ENCODE measurements at places on chromosomes 5 and 9.

GRCh38 chr5:123147741-123148140 lies 58.7 kb downstream of the PRDM6 start:
- DNase-seq: no peak

GRCh38 chr5:119292701-119293515 lies 62.9 kb upstream of the TNFAIP8 start:
- no peak for DNase-seq

- no peak for DNase-seq
Measured at GRCh38 chr9:2570615-2571479, 50.7 kb upstream of the VLDLR start.

DNA sequence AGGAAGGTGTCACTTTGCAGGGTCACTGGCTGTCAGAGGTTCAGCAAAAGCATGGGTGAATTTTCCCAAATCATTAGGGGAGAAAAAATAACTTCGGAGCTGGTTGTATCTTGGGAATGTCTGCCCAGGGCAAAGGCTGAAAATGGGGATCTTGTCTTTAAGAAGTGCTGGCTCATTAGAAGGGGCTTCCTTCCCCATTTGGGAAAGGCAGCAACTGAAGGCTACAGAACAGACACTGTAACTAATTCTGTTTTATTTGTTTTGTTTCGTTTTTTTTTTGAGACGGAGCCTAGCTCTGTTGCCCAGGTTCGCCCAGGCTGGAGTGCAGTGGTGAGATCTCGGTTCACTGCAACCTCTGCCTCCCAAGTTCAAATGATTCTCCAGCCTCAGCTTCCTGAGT lies 70.3 kb upstream of the PCA3 start:
- DNase-seq: no peak

- DNase-seq: no peak
Measured at GRCh38 chr5:28710360-28710759, 1672.0 kb upstream of the CDH9 start.

DNA sequence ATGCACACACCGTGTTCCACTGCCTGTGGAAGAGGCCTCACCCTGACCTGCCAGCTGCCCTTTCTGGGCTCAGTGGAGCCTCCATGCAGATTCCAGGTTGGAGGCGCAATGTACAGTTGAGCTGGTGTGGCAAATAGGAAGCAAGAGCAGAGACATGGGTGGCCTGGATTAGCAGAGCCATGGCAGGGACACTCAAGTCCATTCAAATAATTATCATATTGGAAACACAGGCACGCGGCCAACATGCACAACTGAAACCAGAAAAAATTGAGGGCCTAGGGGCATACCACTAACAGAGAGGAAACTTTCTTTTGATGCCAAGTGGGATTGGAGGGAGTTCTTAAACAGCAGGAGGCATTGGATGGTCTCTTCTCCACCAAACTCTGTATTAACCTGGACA lies 35.8 kb downstream of the OTULINL start:
- DNase-seq: no peak

DNA sequence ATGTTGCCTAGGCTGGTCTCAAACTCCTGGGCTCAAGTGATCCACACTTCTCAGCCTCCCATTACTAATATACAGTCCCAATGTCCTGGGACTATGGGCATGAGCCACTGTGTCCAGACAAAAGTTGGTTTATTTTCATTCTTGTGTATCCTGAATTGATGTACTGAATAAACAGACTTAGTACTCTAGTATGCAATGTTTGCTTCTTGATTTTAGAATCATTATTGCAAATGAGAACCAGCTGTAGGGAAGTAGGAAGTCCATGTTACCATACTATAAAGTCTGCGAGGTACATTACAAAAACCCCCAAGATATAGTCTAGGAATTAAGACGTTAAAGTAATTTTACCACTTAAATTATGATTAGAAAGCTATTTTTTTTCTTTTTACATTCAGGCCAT lies 334.6 kb upstream of the KLF9 start:
- DNase-seq: no peak

DNA sequence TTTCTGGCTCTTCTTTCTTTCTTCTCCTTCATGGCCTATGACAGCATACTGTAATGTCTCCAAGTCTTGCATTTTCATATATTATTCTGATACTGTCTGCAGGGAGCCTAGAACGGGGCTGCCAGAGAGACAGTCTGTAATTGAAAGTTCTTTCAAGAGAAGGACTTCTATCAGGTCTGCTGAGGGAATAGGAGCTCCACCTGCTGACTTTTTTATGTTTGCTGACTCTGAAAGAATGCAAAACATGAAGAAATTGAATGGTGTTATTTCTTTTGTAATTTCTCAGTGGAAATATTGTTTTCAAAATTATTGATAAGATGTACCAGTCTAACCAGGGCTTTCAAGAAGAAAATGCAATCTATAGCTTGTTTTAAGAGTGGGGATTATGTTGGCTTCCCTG lies 121.9 kb upstream of the RFX3 start:
- DNase-seq: no peak

DNA sequence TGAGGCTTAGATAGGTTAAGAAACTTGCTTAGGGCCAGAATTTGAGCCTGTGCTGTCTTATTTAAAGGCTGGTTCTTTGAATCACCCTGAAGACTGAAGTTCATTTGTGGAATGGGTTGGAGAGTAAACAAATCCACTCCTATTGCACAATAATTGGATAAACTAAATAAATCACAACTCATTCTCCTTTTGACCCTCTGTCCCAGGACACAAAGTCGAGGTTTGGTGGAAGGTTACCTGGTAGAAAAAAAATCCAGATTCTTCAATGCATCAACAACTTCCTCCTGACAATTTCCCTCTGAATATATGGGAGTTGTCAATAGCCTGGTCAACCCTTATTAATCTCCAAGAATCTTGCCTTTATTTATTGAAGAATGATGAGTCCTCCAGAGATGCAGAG lies 28.9 kb downstream of the TBC1D2 start:
- no peak for DNase-seq

DNA sequence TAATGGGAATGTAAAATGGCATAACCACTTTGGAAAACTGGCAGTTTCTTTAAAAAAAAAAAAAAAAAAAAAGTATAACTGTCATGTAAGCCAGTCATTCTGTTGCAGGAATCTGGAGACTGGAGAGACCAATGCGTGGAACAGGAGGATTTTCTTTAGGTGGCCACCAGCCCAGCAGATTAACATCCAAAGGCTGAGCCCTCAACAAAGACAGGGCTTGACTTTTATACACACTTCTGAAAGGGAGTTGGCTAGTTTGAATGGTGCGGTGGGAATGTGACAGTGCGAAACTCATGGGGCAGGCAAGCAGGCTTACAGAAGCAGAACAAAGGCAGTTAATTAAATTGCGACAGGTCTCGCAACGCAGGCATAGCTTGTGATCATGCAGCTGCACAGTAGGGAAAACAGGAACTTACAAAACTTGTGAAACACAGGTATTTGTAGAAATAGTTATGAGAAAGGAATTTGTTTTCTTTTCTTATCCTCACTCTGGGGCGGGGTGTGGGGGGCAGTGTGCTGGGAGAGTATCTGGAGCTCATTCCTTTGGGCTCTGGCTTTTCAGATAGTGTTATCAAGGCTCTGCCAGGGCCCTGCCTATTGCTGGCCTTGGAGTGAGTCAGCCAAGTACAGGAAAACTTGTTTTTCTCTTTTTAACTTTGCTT lies 12.0 kb downstream of the UIMC1 start:
- DNase-seq: no peak

DNA sequence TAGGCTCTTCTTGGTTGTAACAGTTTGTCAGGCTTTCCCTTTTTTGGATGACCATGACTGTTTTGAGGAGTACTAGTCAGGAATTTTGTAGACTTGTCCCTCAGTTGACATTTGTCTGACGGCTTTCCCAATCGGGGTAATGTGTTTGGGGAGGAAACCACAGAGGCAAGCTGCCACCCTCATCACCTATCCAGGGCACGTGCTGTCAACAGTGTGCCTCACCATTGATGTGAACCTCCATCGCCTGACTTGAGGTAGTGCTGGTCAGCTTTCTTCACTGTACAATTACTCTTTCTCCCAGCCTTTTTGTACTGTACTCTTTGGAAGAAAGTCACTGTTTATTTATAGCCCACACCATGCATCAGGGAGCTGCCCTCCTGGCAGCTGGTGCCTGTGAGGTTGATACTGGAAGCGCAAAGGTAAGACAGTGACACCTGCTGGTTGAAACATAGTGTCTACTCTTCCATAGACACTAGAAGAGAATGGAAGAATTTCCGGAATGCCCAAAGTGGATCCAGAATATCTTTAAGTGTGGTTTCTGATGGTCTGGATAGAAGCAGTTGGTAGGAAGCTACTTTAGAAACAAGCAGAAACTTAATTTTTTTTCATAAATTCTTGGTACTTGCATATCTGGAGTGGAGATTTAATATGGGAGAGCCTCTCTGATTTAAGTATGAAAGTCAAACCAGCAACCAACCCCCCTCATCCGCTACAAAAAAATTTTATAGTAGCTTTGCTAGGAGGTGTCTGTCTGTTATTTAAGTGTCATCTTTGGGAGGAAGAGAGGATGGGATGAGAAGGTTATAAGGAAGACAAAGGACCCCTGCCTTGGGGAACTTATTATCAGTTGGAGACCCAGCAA lies 69.3 kb downstream of the SNX30 start:
- DNase-seq: no peak

DNA sequence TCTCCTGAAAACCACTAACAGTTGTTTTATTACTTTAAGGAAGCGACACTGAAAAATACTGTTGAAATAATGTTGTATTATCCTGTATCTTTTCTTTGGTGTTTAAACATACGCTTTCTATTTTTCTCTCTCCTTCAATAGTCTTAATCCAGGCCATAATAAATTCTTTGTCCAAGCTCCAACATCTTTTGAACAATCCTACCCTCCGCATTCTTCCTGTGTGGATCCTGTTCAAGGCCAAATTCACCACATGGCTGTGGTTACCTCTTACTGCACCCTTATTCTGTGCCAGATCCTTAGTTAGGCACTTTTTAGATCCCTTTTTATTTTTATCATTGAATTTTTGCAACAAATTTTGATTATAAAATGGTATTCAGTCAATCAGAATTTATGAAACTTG lies 1691.5 kb downstream of the MAT2B start:
- no peak for DNase-seq

- no peak for DNase-seq
Measured at GRCh38 chr9:68852941-68853340, 147.9 kb downstream of the PIP5K1B start.

DNA sequence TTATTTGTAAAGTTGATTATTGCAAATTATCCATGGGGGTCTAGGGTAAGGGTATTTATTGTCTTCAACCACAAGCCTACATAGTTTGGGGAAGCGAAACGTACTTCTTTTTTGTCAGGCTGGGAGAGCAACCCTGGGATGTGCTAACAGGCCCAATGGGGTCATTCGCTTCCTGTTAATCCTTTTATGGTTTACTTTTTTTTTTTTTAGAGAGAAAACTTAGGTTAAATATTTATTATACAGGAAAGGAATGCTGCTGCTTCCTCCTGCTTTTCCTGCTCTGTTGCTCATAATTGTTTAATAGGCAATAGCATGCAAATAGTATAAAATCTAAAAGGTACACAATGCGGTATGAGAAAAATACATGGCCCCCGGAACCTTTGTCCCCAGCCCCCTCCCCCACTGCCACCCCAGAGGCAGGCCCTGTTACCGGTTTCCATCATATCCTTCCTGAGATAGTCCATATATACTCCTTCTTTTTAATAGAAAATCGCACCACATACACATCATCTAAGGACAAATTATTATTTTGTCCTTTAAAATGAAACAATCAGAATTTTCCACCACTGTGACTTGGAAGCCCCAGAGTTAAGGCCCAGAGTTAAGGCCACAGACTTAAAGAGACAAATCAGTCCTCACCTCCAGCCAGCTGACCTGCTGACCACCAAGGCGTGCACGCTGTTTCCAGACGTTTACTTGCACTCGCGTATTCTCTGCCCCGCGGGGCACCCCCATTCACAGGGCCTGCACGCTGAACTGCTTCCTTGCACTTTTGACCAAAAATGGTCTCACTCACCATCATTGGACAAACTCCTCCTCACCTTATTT lies 83.9 kb downstream of the NDFIP1 start:
- DNase-seq: no peak

DNA sequence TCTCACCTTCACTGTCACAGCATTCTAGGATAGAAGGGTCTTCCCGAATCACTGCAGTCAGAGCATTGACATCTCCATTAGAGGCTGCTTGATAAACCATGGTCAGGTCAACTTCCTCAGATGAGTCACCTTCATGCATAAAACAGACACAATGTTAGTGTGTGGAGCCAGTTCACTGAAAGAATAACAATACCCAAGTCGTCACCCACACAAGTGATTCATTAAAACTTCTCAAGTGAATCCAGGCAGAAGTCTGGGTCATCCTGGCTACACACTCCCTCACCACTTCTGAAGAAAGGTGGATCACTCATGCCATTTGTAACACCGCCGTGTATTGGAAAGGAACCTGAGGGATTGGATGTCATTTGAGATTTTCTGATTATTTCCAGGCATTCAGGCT lies 49.6 kb downstream of the ANKRD55 start:
- DNase-seq: no peak

GRCh38 chr9:14159440-14160216 lies 154.3 kb downstream of the NFIB start:
- DNase-seq: no peak

DNA sequence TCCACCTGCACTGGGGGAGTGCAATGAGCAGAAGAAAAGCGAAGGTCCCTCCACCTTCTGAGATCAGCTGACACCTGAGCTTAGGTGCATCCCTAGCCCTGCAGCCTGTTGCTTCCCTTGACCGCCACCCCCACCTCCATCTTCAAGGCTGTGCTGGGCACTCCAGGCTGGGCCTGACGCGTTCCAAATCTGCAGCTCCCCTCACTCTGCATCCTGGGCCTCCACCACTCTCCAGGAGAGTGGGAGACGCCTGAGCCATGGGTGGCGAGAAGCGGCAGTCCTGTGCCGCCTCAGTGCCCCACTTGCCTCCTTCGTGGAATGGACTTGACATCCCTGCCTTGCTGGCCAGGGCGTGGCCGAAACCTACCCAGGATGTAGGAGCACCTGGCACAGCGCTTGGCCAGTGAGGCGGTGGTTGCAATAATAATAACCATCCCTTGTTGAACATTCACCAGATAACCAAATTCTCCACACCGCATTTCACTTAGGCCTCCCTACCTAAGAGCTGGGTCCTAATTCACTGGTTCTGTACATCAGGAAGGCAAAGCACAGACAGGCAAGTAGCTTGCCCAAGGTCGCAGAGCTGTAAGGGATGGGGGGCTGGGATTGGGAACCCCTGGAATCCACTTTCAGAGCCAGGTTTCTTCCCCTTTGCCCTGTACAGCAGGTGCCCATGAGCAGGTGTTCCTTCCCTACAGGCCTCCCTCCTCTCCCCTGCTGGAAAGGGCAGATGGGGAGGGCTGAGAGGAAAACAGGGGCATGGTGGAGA lies 11.7 kb downstream of the B4GALT7 start:
- no peak for DNase-seq

DNA sequence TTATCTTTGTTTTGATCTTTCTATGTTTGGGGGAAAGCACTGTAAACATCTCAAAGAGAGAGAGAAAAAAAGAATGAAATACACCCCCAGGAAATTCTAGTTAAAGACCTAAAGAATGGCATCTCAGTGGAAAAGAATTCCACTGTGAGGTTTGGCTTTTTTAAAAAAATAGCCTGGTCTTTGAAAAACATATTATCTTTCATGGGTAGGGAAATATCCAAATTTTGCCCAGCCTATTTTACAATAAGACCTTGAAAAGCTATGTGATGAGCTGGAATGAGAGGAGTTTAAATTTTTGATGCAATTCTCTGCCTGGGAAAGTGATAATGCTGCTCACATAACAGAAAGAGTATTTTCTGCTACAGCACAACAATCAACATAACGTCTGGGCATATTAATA lies 348.1 kb upstream of the WWC1 start:
- DNase-seq: no peak

Data from T-helper 2 cell (primary cell).